Activated naive CD4-positive, alpha-beta T cell (primary cell): ENCODE measurements at places on chromosomes 2 and 18.

GRCh38 chr18:50947899-50948298, 19.9 kb upstream of the ELAC1 start:
- DNase-seq = no peak

DNA sequence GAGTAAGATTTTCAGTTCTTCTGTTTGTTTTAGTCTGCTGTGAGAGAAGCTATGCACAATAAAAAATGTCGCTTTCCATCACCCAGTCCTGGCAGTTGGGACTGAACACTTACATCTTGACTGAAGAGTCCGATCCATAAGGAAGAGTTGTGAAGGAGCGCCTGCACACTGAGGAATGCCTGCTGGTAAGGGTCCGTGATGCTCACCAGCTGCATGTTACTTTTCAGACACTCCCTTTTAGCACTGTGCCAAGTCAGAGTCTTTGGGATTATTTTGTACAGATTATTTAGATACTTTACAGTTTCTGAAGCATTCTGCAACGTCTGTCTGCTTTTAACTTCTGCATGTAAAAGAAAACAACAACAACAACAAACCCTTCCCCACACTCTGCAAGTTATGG, 42.6 kb upstream of the CD302 start:
- DNase-seq = no peak

DNA sequence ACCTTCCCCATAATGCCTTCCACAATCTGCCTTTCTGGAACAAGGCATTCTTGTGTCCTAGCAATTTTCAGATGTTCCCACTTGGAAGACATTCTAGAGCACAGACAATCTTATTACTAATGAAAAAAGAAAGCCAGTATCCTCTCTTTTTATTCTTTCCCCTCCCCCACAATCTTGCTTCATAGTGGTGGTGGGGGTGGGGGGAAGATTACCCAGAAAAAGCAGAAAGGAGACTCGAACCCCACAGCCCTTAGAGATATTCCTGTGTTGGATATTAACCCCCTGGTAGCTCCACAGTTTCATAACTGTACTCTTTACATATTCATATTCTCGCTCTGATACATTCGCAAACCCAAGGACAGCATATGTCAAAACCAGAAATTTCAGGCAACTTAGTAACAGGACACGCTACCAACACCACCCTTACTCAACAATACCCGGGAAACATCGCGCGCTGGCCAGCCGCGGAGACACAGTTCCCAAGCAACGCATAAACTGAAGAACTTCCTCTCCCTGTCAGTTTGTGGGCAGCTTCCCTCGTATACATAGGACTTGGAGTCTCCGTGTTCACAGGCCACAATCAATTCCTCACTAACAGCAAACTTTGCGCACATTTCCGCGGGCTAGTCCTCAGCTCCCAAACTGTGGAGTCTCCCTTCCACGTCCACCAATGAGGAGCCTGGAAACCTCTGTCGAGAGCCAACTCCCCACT, 793 bp downstream of the NR4A2 start:
- DNase-seq = no peak

- no peak for DNase-seq
Measured at GRCh38 chr2:241852116-241852980, 6.3 kb downstream of the PDCD1 start.

- no peak for DNase-seq
Measured at GRCh38 chr2:55715626-55716025, 22.0 kb upstream of the PNPT1 start.

DNA sequence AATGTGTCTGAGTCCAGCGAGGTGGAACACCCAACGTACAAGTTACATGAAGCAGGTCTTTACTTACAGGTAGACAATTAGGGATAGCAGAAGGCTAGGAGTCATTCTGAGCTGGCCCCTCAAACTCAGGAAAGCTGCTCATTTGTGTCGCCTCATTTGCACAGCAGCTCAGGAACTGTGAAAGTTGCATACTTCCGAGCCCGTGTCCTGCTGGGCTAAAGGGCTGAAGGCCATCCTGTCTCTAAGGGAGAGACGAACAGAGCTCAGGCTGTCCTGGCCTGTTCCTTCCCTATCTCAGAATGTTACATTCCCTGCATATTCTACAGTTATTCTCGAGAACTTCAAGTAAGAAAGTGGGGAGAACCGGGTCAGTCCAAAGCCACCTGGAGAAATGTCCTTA, 99.0 kb downstream of the FAM124B start:
- DNase-seq = no peak

- DNase-seq = no peak
Measured at GRCh38 chr2:37084797-37085196, 479 bp downstream of the GPATCH11 start.

GRCh38 chr2:41932241-41933045, 115.4 kb upstream of the PKDCC start:
- no peak for DNase-seq

DNA sequence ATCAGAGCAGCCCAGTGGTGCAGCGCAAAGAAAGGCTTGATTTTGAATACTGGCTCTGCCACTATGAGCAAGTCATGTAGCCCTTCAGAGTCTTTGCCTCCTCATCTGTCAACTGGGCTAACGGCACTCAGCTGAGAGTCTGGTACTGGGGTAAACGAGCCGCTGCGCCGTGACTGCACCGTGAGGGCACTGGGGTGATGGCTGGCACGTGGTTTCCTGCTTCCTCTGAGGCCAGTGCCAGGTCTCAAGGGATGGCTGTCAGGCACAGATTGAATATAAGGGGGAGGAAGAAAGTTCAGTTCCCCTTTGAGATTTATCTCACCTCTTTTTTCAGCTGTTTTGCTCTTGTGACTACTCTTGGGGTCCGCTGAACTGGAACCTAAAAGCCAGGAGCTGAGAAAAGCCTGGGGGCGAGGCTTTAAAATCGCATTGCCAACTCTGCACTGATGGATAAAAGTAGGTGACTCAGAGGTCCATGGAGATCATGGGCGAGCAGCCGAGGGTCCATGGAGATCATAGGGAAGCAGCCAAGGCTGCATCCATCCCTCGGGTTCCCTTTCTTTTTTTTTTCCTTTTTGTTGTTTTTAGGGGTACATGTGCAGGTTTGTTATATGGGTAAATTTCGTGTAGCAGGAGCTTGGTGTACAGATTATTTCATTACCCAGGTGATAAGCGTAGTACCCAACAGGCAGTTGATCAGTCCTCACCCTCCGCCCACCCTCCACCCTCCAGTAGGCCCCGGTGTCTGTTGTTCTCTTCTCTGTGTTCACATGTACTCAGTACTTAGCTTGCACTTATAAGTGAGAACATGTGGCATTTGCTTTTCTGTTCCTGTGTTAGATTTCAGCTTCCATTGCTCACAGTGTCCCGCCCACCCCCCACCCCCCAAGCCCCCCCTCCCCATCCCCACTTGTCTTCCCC, 114.3 kb downstream of the SPP2 start:
- peak; percentile 16 for DNase-seq

GRCh38 chr2:149587950-149588487, 444 bp upstream of the MMADHC start:
- no peak for DNase-seq

GRCh38 chr2:220572385-220572784, 945.0 kb downstream of the SLC4A3 start:
- no peak for DNase-seq

DNA sequence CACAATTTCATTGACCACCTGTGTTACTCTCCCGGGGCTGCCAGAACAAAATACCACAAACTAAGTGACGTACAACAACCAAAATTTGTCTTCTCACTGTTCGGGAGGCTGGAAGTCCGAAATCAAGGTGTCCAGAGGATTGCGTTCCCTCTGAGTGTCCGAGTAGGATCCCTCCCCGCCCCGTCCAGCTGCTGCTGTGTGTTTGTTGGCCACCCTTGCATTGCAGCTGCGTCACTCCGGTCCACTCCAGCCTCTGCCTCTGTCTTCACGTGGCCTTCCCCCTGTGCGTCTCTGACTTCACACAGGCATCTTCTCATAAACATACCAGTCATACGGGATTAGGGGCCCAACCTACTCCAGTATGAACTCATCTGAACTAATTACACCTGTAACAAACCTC, 251.8 kb upstream of the SMIM21 start:
- DNase-seq = no peak

GRCh38 chr2:6771634-6772611, 93.8 kb downstream of the CMPK2 start:
- no peak for DNase-seq

DNA sequence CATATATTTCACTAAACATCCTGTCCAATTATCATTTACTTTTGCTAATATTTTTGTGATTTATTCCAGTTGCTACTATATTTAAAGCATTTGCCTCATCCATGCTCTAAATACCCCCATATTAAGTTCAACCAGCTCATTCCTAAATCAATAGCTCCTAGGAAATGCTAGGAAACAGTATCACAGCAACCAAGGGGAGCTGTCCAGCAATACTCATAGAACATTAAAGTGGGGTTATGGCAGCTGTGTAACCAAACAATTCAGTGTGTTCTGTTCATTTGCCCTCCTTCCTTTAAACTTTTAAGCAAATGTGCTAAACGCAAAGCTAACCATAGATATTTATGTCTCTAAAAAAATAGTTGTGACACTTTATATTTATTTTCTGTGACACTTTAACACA, 41.1 kb downstream of the ACVR1C start:
- no peak for DNase-seq

- no peak for DNase-seq
Measured at GRCh38 chr18:54740136-54740846, 88.0 kb upstream of the RAB27B start.

GRCh38 chr2:187581125-187581896, 27.1 kb upstream of the TFPI start:
- DNase-seq = no peak

- DNase-seq = no peak
Measured at GRCh38 chr18:21918693-21919092, 178.1 kb downstream of the MIB1 start.

DNA sequence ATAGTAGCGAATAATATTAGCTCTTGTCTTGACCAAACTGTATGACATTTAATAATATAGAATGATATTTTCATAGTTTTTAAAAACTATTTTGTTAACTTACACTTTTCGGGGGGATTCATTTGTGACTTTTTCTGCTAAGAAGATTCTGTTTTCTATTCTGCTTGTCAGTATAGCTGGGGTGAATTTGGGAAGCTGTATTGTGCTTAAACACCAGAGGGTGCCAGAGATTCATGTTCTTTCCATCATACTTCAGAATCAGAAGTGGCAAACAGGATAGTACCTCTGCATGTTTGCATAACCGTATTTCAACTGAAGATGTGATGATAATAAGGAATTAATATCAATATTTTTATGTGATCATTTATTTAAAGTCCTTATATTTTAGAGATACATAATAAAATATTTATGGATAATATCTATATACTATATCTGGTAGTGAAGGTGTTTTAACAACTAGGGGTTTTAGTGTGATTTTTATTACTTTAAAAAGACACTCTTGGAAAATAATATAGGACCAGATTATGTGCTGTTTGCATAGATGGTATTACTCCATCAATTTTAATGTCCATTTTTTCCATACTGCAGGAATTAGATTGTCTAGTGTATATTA, 81.0 kb downstream of the TAF4B start:
- no peak for DNase-seq

- DNase-seq = no peak
Measured at GRCh38 chr2:42917425-42917927, 125.1 kb upstream of the HAAO start.

- DNase-seq = no peak
Measured at GRCh38 chr18:58635891-58636290, 7.0 kb upstream of the ALPK2 start.

- DNase-seq = no peak
Measured at GRCh38 chr2:230321031-230321430, 6.0 kb upstream of the SP140L start.

DNA sequence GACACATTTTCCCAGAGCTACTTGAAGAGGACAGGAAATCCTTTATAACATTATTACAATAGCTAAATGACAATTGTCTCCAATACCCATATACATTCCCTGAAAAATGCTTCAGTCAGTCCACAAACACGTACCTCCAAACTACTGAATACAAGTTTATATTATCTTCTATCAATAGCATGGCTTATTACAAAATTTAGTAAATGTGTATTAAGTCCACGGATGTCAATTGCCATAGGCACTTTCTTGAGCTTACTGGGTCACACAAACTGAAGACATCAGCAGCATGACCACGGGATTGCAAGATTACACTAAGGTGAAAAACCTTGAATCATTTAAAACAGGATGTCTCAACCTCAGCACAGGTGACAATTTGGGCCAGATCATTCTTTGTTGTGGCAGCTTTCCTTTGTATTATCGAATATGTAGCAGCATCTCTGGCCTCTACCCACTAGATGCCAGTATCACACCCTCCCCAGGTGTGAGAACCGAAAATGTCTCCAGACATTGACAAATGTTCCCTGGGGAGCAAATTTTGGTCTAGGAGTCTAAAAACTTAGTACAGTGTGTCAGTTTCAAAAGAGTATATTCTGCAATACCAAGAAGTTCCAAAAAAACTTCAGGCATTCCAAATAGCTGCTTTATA, 1.4 kb downstream of the MBD2 start:
- peak; percentile 8 for DNase-seq

DNA sequence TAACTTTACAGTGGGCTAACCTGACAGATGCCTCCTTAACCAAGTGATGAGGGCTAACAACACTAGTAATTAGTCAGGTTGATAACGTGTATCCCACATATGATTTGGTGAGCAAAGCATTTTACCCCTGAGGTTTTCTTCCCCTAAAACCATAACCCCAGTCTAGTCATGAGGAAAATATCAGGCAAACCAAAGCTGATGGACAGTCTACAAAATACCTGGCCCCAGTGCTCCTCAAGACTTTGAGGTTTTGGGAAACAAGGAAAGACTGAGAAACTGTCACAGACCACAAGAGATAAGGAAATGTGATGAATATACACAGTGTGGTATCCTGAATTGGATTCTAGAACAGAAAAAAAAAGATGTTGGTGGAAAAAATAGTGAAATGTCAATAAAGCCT, 28.5 kb downstream of the MAP3K20 start:
- no peak for DNase-seq

DNA sequence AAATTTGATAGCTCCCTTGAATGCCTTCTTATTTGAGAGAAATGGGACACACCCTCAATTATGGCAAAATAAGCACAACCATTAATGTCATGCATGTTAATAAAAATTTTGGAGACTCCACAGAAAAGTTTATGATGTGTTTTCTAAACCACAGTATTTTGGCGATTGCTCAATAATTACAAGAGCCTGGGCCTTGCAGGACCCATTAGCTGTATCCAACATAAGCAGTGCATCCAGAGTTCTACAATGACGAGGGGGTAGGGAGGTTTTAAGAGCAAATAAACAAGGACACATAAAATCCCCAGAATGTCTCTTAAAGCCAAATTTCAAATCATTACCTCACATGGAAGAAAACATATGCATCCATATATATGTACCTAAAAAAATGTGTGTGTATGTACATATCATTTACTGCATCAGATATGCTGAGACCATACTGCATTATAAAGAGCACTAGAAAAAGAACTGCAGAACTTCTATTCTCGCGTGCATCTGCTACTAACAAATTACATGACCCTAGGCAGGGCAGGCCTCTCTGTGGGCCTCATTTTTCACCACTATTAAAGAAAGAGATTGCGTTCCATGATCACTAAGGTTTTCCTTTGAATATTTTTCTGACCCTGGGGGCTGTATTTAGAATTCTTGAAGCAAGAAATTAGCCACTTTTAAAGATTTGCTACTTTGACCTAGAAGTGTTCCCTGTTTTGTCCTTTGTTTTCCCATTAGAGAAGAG, 38.0 kb downstream of the CMPK2 start:
- no peak for DNase-seq
